ENCODE measurements at places on chromosomes 6 and 20.
A peak's percentile ranks its signal among the peaks of the same experiment; 100 is the strongest.

GRCh38 chr20:3011752-3012151 is 31.7 kb upstream of the GNRH2 start:
- DNase-seq = no peak

DNA sequence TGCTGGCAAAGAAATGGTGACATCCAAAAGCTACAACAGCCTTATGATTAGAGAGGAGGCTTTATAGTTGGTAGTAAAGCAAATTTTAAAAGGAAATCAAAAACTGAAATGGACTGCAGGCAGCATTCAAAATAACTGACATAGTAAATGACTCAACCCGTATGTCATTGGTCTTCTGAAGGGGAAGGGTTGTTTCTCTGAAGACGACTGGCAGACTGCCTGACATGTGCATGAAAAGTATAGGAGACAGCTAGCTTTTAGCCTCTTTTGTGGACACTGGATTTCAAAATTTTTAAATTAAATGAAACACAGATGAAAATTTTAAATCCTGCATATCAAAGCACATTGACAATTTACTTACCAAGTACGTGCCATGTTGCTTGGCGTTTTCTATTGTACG is 90.7 kb downstream of the TRMT6 start:
- DNase-seq = no peak

- DNase-seq = no peak
Observed at GRCh38 chr6:19369785-19370184, 467.4 kb upstream of the ID4 start.

DNA sequence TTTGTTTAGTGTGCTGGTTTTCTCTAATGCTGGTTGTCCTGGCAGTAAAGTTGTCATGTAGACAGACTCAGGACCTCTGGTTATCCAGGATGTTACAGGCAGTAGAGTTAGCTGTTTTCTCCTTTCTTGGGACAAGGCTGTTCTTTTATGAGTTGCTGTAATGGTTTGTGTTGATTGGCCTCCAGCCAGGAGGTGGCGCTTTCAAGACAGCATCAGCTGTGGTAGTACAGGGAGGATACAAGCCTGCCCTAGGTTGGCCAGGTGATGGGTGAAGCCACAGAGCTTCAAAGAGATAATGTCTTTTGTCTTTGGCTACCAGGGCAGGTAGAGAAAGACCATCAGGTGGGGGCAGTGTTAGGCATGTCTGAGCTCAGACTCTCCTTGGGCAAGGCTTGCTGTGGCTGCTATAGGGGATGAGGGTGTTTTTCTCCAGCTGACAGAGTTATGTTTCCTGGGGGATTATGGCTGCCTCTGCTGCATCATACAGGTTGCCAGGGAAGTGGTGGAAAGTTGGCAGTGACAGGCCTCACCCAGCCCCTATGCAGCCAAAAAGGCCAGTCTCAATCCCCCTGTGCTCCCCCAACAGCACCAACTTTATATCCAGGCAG is 127.2 kb upstream of the TAB2 start:
- DNase-seq = peak; percentile 20

GRCh38 chr20:32681175-32682084 is 7.7 kb upstream of the C20orf203 start:
- peak; percentile 90 for DNase-seq
